ENCODE measurements at places on chromosomes 1 and 21. TPM values are rescaled to one million over a fixed set of nuclear protein-coding genes. Genes with fewer than 3 reads are reported as not detected.

PLA2G2C gene
- total RNA-seq, result not detected

FALEC gene
- total RNA-seq, result 0.40 TPM

CAPN2 gene
- total RNA-seq, result 19.2 TPM

PLA2G2D gene
- not detected for total RNA-seq

Measured in activated T-cell treated with anti-CD3 and anti-CD28 coated beads, Interleukin-2, amount 50 U/mL, for 4 hours (primary cell).